H9 (cell line): ENCODE measurements at places on chromosomes 1 and 21. TPM values are rescaled to one million over a fixed set of nuclear protein-coding genes. Genes with fewer than 3 reads are reported as not detected.
A peak's percentile ranks its signal among the peaks of the same experiment; 100 is the strongest.

- peak; percentile 58 for DNase-seq
These were observed 8.0 kb downstream of the ELOA start for GRCh38 chr1:23751050-23751814.

- DNase-seq = peak; percentile 93
These were observed 17.0 kb upstream of the GPR37L1 start for GRCh38 chr1:202105571-202106339.

DNA sequence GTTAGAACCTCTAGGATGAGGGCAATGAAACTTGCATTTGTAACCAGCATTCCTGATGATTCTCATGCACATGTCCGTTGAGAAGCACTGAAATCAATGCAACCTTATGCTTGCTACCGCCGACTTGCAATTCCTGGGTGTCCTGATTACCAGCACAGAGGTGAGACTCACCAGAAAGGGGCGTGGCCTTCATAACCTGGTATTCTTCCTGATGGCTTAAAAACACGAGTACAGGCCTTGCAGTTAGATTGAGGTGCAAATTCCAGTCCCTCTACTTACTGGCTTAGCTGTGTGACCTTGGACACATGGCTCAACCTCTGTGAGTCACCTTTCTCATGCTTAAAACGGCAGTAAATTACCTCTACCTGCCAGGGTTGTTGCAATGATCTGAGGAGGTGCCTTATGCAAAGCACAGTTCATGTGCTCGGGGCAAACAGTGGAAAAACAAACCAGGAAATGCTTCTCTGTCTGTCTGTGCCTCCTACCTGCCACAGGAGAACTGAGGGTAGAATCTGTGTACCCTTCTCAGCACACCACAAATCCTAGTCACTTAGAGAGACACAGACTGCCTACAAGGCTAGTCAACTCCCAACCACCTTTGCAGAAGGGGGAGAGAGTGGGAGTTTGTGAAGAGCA is 39.1 kb upstream of the ECE1 start:
- DNase-seq = no peak

- DNase-seq = no peak
These were observed 145.1 kb downstream of the TM2D1 start for GRCh38 chr1:61579802-61580201.

GRCh38 chr21:35252831-35253230 is 203.7 kb upstream of the RUNX1 start:
- no peak for DNase-seq

DNA sequence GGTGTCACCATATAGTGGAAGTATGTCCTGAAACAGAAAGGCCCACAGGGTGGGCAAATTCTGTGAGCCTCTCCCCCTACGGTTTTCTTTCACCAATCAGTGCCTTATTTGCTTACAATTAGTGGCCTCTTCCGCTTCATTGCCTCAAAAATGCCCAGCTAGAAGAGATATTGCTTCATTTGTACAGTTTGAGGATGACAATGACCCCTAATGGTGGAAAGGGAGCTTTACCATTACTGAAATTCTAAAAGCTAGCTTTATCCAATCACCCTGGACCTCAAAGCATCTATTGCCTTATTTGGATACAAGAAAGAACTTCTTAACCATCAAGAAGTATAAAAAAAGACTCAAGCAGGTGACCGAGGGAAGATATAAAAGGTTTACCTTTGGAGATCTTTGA is 49.6 kb downstream of the LRRC71 start:
- no peak for DNase-seq

- DNase-seq = no peak
These were observed 78.7 kb upstream of the ADAM30 start for GRCh38 chr1:119975006-119975405.

- DNase-seq = no peak
These were observed 13.9 kb downstream of the KCNK1 start for GRCh38 chr1:233627823-233628222.

- peak; percentile 24 for DNase-seq
These were observed 21.7 kb downstream of the SLC26A9 start for GRCh38 chr1:205921570-205921909.

DNA sequence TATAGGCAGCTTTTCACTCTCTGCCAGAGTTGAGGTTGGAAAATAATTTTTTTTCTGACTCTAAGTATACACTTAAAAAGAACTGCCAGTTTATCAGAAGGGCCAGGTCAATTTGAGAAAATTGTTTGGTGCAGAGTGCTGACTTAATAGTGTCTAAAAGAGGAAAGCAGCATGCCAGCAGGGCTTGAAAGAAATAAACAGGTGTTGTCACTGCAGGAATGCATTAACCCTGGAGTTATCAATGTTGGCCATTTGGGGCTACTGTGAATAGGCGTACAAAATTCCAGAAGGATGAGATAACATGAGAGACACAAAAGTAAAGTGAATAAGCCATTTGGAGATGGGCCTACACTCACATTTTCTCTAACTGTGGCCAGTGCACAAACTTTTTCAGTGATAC is 220.6 kb upstream of the PLD5 start:
- DNase-seq = no peak

DNA sequence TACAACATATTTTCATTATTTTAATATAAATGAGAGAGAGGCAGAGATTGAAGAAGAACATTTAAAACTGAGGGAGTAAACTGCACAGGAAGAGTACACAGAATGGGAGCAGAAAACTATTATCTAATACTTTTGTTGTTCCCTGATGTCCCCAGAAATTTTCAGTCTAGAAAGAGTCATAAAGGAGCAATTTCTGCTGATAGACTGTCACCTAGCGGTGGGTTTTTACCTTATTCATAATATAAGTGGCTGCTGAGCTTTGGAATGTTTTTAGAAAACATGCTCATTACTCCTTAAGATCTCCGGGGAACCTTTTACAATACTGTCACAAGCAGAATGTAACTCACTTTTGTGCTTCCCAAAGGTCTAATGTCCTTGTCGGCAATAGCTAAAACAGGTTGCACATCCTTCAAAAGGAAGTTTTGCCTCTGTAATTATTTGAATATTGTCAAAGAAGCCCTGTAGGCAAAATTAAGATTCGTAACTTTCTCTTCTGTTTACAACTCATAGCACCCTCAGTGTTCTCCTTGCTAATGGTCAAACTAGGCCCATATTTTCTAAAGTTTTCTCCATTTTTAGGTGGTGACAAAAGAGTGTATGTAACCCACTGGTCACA is 4.9 kb upstream of the NPL start:
- no peak for DNase-seq

GRCh38 chr1:77541162-77541545 is 141.3 kb downstream of the ZZZ3 start:
- no peak for DNase-seq

DNA sequence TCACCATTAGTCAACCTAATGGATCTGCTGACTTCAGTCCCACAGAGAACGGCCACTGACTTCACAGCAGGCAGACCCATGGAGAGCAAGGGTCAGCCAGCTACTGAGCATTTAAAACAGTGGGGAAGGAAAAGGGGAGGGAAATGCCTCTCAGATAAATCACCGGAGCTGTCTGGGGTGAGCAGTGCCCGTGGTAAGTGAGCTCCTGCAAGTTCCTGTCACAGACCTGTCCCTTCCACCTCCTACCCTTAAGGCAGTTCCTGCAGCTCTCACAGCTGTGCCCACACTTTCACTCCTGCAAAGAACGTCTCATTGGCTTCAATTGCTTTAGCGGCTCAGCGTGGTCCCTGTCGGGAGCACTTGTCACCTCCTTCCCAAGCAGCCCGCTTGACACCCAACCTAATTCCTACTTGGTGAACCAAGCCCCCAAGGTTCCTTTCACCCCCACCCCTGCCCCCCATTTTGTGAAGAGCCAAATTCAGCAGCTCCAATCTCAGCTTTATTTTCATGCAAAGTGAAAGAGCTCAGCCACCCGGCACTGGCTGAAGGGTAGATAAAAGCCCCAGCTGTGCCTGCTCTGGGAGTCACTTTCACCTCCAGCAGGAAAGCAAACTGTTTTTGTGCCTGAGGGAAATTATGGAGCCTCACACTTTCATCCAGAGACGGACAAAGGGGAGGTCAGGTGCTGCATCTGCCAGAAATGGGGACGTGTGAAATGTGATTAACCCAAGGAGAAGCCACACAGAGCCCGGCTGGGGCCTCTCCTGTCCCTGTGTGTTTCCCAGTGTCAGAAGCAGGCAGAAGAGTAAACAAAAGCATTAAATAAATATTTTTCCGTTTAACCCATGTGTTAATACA is 306.2 kb downstream of the TTLL7 start:
- peak; percentile 80 for DNase-seq

DNA sequence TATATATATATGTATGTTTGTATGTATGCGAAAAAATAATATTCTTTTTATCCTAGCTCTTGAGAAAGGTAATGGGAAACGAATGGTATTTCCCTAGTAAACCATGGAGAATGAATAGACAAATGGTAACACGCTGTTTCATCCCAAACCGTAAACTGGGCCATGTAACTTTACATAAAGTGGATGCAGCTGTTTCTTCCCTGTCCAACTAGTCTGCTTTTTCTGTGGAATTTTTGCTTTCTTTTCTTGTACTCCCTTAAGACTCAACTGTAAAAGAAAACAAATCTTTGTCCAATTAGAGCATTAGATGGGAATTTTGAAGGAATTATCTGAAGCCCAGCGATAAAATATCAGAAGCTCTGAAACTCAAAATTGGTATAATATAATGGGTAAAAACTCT is 198.1 kb downstream of the NFIA start:
- DNase-seq = no peak

DNA sequence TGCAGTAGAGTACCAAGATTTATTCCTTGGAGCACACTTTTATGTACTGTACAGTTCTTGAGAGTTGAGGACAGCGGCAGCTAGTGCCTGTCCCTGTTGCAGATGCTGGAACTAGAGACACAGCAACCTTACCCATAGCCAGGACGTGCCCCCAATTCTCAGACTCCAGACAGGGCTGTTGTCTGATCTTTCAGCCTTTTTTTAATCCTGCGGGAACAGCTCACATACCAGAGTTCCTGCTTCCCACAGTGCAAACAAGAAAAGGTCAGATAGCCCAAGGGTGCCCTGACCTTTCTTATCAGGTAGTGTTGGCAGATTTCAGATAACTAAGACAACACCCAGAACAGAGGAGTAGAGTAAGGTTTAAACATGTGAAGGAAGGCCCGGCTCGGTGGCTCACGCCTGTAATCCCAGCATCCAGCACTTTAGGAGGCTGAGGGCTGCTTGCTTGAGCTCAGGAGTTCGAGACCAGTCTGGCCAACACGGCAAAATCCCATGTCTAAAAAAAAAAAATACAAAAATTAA is 78.5 kb downstream of the DOP1B start:
- DNase-seq = no peak

GRCh38 chr1:100661176-100661575 is 58.4 kb upstream of the VCAM1 start:
- DNase-seq = no peak

DNA sequence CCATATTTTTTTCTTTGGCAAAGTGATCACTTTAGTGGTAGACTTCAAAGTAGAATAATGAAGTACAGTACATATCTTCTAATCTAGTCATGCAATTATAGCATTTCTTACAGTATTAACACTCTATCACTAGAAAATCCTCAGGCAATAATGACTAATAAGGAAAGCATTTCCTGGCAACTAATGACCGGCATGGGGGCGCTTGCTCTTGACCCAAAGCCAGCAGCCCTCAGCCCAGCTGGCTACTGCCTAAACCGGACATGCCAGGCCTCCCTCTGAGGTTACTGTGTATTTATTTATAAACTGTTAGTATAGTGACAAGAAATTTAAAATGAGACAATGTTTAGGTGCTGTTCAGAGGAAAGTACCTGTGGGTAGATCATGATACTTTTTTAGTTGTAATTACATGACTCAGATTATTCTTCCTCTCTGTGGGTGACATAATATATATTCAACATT is 633.8 kb downstream of the PTPRC start:
- peak; percentile 52 for DNase-seq

DNA sequence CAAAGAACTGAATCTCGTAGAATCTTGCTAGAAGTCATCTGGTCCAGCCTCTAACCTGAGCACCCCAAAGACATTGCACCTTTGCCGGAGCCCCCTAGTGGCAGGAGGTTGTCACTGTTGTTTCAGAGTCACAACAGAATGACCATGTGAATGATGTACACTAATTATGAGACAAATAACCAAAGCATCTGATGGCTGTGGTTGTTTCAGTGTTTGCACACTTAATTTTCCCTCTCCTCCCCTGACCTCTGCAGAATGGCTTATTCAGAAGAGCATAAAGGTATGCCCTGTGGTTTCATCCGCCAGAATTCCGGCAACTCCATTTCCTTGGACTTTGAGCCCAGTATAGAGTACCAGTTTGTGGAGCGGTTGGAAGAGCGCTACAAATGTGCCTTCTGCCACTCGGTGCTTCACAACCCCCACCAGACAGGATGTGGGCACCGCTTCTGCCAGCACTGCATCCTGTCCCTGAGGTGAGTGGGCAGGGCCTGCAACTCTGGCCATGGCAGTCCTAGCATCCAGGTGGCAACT is 26.4 kb downstream of the TRAF5 start:
- no peak for DNase-seq

RGL1 gene
- total RNA-seq = 1.4 TPM in 2 replicates

SH2D1B gene
- total RNA-seq = not detected in 2 replicates

SPATA45 gene
- total RNA-seq = 0.66 and 0.68 TPM in 2 replicates

NR1I3 gene
- total RNA-seq = not detected in 2 replicates

MYBPH gene
- total RNA-seq = not detected in 2 replicates

KCNC4 gene
- total RNA-seq = 8.4 and 8.9 TPM in 2 replicates

KRTAP21-2 gene
- not detected in 2 replicates for total RNA-seq

ATP1A4 gene
- total RNA-seq = 0.20 and 0.44 TPM in 2 replicates

SAMSN1 gene
- 2.8 and 4.6 TPM in 2 replicates for total RNA-seq

FAM131C gene
- 0.48 and 0.61 TPM in 2 replicates for total RNA-seq

FCER1G gene
- total RNA-seq = 0.44 and 0.90 TPM in 2 replicates

KLHL20 gene
- total RNA-seq = 12.2 and 13.4 TPM in 2 replicates

RGS4 gene
- not detected in 2 replicates for total RNA-seq
